ENCODE measurements at places on chromosomes 12 and 14. TPM values are rescaled to one million over a fixed set of nuclear protein-coding genes. Genes with fewer than 3 reads are reported as not detected.

ABCD4 gene
- 138 TPM for polyA plus RNA-seq

PCED1B gene
- polyA plus RNA-seq: 4.3 TPM

SLC22A17 gene
- polyA plus RNA-seq: 46.9 TPM

PTCSC3 gene
- polyA plus RNA-seq: not detected

RHEBL1 gene
- 0.79 TPM for polyA plus RNA-seq

PRKCH gene
- 7.7 TPM for polyA plus RNA-seq

SOX5 gene
- polyA plus RNA-seq: 3.5 TPM

- no peaks in the 10 kb centered on the region for H3K36me3 ChIP-seq
- no peaks in the 10 kb centered on the region for H3K4me1 ChIP-seq
- H3K27me3 ChIP-seq: no peaks in the 10 kb centered on the region
- no peak overlapping the region for H3K27ac ChIP-seq
- H3K4me3 ChIP-seq: no peak overlapping the region
- no peak for DNase-seq
Measured at GRCh38 chr12:119415714-119416113, 81.2 kb downstream of the CCDC60 start.

DNA sequence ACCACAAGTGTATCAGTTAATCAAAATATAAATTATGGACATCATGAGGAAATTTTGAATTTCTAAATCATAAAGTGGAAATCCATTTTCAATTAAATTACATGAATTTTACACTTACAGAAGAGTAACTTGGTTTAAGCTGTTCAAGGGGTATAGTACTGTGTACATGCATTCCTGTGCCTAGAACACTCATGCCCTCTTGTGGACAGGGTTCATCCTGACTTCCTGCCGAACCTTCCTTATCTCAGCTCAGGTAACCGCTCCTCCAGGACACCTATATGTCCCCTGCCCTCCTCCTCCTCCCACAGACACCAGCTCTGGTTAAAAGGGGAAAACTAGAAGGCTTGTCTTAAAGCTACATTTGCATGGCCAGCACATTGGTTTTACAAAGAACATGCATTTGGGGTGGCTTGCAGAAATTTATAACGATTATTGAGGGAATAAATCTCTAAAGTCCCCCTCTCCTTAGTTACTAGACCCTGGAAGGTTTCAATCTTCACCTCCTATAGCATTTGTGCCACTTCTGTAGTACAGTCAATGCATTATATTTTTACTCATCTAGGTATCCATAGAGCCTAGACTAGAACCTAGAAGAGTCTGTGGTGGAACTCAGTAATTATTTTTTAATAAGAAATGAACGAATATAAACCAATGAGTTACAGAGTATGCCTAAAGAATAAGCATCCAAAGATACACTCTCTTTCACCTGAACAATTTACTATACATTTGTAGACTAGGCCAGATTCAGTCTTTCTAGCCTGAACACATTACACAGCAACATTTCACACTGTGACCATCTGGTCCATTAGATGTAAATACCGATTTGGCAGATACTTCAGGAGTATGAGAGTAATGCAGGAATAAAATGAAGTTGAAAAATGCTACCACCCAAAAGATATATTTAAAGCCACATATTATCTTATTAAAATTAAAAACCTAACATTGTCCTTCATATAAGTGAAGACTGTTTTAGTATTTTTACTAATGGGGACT is 345.6 kb downstream of the PAWR start:
- peak; percentile 27 for DNase-seq
- H3K27ac ChIP-seq: no peak overlapping the region
- H3K36me3 ChIP-seq: no peaks in the 10 kb centered on the region
- H3K4me1 ChIP-seq: no peaks in the 10 kb centered on the region
- H3K4me3 ChIP-seq: no peak overlapping the region

GRCh38 chr12:127761880-127762279 is 505.1 kb upstream of the TMEM132C start:
- DNase-seq: no peak
- no peaks in the 10 kb centered on the region for H3K27me3 ChIP-seq
- H3K27ac ChIP-seq: no peak overlapping the region

- DNase-seq: peak; percentile 49
- no peak overlapping the region for H3K4me3 ChIP-seq
- H3K27ac ChIP-seq: peak overlapping the region; percentile 6
Measured at GRCh38 chr14:95185033-95185766, 27.9 kb upstream of the DICER1 start.

GRCh38 chr12:98417266-98417665 is 98.1 kb upstream of the TMPO start:
- H3K4me1 ChIP-seq: peaks cover 12% of the 10 kb centered on the region
- H3K36me3 ChIP-seq: no peaks in the 10 kb centered on the region
- H3K27ac ChIP-seq: no peak overlapping the region
- H3K4me3 ChIP-seq: no peak overlapping the region

DNA sequence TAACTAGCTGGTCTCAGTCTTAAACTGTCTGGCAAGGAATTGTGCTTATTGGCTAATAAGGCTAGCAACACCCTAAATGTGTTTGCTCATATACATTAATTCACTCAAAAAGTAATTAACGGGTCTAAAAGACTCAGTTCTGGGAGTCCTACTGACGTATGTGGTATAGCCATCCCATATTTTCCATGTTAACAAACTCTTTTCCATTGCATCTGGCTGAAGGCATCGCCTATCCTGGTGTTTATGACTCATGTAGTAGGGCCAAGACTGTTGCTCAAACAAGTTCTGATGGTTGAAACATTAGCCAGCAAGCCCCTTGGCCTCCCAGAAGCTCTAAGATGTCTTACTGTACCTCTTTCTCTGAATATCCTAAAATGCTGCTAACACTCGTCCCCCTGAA is 98.5 kb downstream of the PHLDA1 start:
- no peak overlapping the region for H3K27ac ChIP-seq
- H3K4me3 ChIP-seq: no peak overlapping the region
- no peaks in the 10 kb centered on the region for H3K27me3 ChIP-seq
- H3K36me3 ChIP-seq: no peaks in the 10 kb centered on the region
- peaks cover 17% of the 10 kb centered on the region for H3K4me1 ChIP-seq
- DNase-seq: peak; percentile 32

DNA sequence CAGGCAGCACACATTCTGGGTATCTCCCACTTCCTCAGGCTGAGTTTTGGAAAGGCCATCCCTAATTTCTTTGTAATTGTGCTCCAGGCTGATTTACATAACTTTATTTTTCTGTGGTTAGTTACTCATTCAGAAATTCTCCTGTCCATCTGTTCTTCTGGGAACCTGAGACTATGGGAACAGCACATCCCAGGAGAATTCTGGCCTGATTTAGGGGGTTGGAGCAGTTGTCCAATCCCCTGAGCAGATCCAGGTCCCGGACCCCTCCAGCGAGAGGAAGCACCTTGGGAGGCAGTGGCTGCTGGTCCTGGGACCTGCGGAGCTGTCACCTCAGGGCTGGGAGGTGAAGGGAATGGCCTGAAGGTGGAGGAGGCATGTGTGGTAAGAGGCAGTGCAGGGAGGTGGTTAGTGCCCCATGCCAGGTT is 40.4 kb downstream of the TSPAN9 start:
- DNase-seq: no peak
- H3K4me3 ChIP-seq: no peak overlapping the region
- H3K4me1 ChIP-seq: no peaks in the 10 kb centered on the region
- H3K27ac ChIP-seq: no peak overlapping the region

DNA sequence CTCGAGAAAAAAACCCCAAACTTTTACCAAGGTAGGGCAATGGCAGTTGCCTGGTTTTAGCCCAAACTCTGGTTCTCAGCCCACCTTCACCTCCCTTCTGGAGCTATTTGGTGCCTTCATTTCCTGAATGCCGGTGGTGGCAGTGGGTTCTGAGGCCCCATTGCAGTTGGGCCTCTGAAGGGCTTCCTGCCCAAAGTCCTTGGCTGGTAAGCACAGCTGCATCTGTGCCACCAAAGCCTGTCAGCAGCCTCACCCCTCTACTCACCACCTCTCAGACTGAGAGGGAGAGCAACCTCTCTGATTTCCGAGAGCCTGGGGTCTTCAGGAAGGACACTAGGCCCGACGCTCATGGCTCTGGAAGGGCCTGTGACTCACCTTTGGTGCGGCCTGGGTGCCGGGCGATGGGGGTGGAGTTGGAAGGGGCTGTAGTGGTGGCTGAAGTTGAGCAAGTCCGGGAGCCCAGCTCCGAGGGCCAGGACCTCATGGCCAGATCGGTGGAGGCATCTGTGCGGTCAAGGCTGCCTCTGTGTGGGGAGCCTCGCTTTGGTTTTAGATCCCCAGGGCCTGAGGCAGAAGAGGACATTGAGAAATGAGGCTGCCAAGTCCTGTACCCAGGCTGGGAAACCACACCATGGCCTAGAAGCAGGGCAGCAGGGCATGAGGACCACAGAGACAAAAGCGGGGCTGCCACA is 38.6 kb upstream of the GPR68 start:
- H3K27ac ChIP-seq: no peak overlapping the region
- DNase-seq: no peak
- no peaks in the 10 kb centered on the region for H3K4me1 ChIP-seq
- no peak overlapping the region for H3K4me3 ChIP-seq
- H3K27me3 ChIP-seq: no peaks in the 10 kb centered on the region

- no peaks in the 10 kb centered on the region for H3K36me3 ChIP-seq
- H3K4me1 ChIP-seq: no peaks in the 10 kb centered on the region
- DNase-seq: no peak
- no peaks in the 10 kb centered on the region for H3K27me3 ChIP-seq
- no peak overlapping the region for H3K27ac ChIP-seq
Measured at GRCh38 chr12:65775720-65776119, 48.6 kb upstream of the HMGA2 start.

GRCh38 chr12:46701356-46701755 is 124.4 kb downstream of the SLC38A4 start:
- no peak overlapping the region for H3K4me3 ChIP-seq
- no peaks in the 10 kb centered on the region for H3K4me1 ChIP-seq
- H3K27ac ChIP-seq: no peak overlapping the region
- no peaks in the 10 kb centered on the region for H3K27me3 ChIP-seq
- DNase-seq: no peak

DNA sequence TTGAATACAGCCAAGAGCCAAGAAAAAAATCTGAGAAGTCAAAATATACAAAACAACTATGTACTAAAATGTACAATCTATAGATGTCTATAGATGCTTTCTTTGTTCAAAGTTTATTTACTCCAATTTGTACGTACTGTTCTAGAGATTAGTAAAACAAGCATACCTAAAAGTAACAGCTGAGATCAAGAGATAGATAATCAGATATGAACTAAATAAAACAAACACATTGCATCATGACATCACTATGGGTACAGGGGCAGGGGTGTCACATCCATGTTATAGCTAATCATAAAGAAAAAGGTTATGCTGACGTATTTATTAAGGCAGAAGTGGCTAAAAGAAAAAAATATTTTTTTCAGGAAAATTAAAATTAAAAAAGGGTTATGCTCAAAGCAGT is 72.0 kb upstream of the BBS10 start:
- no peak for DNase-seq
- H3K27me3 ChIP-seq: no peaks in the 10 kb centered on the region
- H3K36me3 ChIP-seq: no peaks in the 10 kb centered on the region
- H3K27ac ChIP-seq: no peak overlapping the region
- H3K4me1 ChIP-seq: no peaks in the 10 kb centered on the region

DNA sequence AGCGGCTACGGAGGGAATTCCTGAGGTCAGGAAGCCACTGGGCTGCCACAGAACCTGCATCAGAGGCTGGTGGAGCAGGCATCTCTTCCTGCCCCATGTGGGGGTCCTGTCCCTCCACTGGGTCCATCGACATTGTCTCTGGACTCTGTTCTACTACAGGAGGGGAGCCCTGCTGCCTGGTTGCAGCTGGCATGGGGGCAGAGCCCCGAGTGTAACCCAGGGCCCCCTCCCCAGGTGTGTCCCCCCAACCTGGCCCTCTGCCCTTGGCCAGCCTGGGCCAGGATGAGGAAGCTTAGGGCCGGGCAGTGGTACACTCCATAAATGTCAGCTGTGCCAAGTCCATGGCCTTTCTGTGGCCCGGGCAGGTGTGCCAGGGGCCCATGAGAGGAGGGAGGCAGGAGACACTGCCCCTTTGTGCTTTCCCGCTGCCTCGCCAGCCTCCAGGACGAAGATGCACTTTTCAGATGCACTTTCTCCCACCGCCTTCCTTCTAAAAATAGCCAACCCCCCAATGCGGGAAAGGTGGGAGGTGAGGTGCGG is 4.0 kb upstream of the EXOC3L4 start:
- DNase-seq: no peak
- H3K4me3 ChIP-seq: no peak overlapping the region
- no peak overlapping the region for H3K27ac ChIP-seq
- H3K4me1 ChIP-seq: peaks cover 28% of the 10 kb centered on the region
- no peaks in the 10 kb centered on the region for H3K36me3 ChIP-seq

- H3K4me3 ChIP-seq: peak overlapping the region; percentile 77
- H3K27me3 ChIP-seq: no peaks in the 10 kb centered on the region
- H3K27ac ChIP-seq: peak overlapping the region; percentile 94
- DNase-seq: no peak
- H3K36me3 ChIP-seq: peaks cover 20% of the 10 kb centered on the region
Measured at GRCh38 chr12:56118688-56119357, 757 bp downstream of the ZC3H10 start.
